Esophagus squamous epithelium (tissue), 5 donors: ENCODE measurements at places on chromosomes 6 and 20. TPM values are rescaled to one million over a fixed set of nuclear protein-coding genes. Genes with fewer than 3 reads are reported as not detected.

VGLL2 gene
- not detected for total RNA-seq

DNA sequence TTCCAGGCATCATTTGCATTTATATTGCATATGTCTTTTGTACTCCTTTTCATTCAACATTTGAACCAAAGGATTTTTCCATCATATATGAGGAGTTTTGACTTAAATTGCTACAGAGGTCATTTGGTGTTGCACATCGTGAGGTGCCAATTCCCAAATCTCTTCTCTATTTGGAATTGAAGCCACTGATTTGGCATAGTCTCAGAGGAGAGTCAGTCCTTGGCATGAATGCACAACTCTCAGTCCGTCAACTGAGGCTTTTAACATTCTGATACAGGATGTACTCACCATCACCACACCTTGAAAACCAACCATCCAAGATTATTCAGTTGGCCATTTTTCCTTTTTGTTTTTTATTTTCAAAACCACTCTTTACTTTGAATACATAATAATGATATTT, 31.1 kb upstream of the SYNDIG1 start:
- no peak overlapping the region for H3K4me3 ChIP-seq
- H3K4me1 ChIP-seq: no peaks in the 10 kb centered on the region

GRCh38 chr6:53250176-53251032, 98.3 kb downstream of the ELOVL5 start:
- H3K27me3 ChIP-seq: no peaks in the 10 kb centered on the region
- no peak overlapping the region for H3K4me3 ChIP-seq
- no peaks in the 10 kb centered on the region for H3K4me1 ChIP-seq
- H3K36me3 ChIP-seq: no peaks in the 10 kb centered on the region
- H3K27ac ChIP-seq: no peak overlapping the region

- DNase-seq: no peak
- no peaks in the 10 kb centered on the region for H3K36me3 ChIP-seq
- H3K27ac ChIP-seq: no peak overlapping the region
- H3K27me3 ChIP-seq: peaks cover 53% of the 10 kb centered on the region
- no peaks in the 10 kb centered on the region for H3K4me1 ChIP-seq
- H3K4me3 ChIP-seq: no peak overlapping the region
Measured at GRCh38 chr6:166174031-166174430, 6.4 kb upstream of the TBXT start.

- no peaks in the 10 kb centered on the region for H3K36me3 ChIP-seq
- no peak overlapping the region for H3K4me3 ChIP-seq
- H3K4me1 ChIP-seq: no peaks in the 10 kb centered on the region
- DNase-seq: no peak
Measured at GRCh38 chr20:43979576-43980105, 65.0 kb downstream of the TOX2 start.
